ENCODE measurements at places on chromosomes 12 and 14. TPM values are rescaled to one million over a fixed set of nuclear protein-coding genes. Genes with fewer than 3 reads are reported as not detected.

CLEC4A gene
- total RNA-seq, result 1.2 TPM

ENO2 gene
- 193 TPM for total RNA-seq

B4GALNT3 gene
- total RNA-seq, result 1.2 TPM

SPX gene
- total RNA-seq, result 0.36 TPM

OR6C2 gene
- not detected for total RNA-seq

C3AR1 gene
- 0.94 TPM for total RNA-seq

GRCh38 chr14:41960281-41960680, 353.6 kb downstream of the LRFN5 start:
- no peak for DNase-seq

DNA sequence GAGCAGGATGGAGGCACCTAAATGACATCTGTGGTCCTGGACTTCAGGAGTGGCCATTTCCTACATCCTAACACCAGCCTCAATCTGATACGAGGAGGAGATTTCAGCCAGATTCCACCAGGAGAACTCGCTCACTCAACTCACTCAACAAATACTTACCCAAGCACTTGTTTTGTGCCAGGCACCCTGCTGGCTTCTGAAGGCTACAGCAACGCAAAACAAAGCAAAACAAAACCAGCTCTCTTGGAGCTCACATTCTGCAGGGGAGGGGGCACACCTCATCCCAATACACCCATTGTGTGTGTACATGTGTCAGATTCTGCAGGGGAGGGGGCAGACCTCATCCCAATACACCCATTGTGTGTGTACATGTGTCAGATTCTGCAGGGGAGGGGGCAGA, 144.8 kb downstream of the PIWIL1 start:
- no peak for DNase-seq

GRCh38 chr12:126157575-126157966, 1092.3 kb downstream of the AACS start:
- no peak for DNase-seq

- DNase-seq, result no peak
These were observed 243.1 kb downstream of the AKAP6 start for GRCh38 chr14:32571995-32572866.

DNA sequence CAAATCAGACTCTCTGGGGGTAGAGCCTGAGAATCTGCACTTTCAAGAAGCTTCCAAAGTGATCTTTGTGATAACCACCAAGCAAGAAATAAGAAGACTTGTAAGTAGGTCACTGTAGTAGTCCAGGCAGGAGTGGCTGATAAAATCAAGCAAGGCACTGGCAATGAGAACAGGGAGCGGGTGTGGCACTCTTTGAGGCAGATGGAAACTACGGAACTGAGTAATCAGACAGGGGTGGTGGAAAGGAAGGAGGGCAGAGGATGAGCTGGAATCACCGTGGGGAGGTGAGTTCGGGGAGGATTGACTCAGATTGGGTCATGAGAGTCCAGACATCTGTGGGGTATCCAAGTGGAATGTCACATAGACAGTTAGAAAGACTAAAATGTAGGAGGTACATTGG, 44.4 kb upstream of the PLXNC1 start:
- no peak for DNase-seq

- DNase-seq, result no peak
These were observed 367.3 kb downstream of the C12orf50 start for GRCh38 chr12:87661786-87662377.
